ENCODE measurements at places on chromosomes 16 and 17. TPM values are rescaled to one million over a fixed set of nuclear protein-coding genes. Genes with fewer than 3 reads are reported as not detected.
A peak's percentile ranks its signal among the peaks of the same experiment; 100 is the strongest.

- peak; percentile 81 for DNase-seq
Measured at GRCh38 chr16:84970447-84971127, 40.7 kb downstream of the ZDHHC7 start.

The PRRT2 gene
- 10.6 TPM for total RNA-seq

GRCh38 chr17:17668775-17669579 is 12.3 kb upstream of the RAI1 start:
- no peak for DNase-seq

The EPN3 gene
- 70.5 TPM for total RNA-seq

DNA sequence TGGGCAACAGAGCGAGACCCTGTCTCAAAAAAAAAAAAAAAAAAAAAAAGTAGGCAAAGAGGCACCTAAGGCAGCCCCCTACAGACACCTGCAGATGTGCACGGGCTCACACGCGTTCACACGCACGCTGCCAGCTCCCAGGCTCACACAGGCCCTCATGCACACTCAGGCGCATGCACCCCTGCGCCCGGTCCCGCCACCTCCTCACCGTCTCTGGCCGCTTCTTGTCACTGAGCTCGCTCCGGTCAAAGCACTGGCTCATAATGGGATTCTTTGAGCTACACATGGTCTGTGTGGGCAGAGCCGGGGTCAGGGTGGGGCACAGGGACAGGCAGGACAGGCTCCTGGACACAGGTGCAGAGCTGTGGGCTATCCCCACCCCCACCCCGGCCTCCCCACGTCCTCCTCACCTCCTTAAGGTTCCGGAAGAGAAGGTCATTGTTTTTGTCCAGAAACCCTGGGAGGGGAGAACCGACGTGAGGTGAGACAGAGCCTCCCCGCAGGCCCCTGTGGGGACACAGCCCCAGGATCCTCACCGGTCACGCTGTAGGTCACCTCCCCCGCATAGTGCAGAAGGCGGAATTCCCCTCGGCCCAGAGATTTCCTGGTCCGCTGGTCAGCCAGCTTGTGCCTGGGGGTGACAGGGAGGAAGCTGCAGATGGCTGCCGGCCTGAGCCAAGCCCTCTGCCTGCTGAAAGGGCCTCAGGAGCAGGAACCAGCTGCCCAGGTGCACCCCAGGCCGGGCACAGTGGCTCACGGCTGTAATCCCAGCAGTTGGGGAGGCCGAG is 17.9 kb downstream of the MYO1C start:
- no peak for DNase-seq

DNA sequence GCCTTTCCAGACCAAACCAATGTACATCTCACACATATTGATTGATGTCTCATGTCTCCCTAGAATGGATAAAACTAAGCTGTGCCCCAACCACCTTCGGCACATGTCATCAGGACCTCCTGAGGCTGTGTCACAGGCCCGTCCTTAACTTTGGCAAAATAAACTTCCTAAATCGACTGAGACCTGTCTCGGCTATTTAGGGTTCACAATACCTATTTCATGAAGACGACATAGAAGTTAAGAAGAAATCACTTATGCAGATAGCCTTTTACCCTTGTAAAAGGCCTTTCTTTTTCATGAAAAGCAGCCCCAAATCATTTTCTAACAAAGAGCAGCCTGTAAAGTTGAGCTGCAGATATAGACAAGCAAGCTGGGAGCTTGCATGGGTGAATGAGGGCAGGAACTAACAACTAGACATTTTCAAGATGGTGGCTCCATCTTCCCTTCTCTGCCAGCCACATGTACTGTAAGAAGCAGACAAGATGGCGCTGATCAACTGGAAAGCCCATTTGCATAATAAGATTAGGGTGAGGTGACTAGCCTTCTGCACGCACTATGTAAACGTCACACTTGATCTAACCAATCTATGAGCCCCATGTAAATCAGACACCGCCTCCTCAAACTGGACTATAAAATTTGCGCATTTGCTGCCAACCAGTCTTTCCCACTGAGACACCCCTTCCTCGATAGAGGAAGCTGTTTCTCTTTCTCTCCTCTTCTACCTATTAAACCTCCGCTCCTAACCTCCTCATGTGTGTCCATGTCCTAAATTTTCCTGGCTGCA is 4.7 kb upstream of the KDM8 start:
- DNase-seq = no peak

GRCh38 chr16:75279305-75279704 is 27.9 kb upstream of the BCAR1 start:
- DNase-seq = no peak

GRCh38 chr16:54326266-54326662 is 39.7 kb upstream of the IRX3 start:
- no peak for DNase-seq

DNA sequence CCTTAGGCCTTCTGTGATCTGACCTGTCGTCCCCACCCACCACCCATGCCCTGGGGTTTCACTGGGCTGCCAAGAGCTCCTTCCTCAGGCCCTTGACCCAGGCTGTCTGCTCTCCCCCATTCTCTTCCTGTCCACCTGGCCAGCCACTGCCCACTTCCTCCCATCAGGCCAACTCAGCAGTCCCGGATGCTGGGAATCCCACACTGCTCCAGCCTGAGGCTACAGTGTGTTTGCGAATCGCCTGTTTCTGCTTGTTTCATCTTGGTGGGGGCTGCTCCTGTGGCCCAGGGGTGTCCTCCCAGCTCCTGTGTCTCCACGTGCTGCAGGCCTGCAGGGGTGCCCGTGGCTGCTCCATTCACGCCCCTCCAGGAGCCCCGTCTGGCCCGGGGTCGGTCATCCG is 839 bp upstream of the METRN start:
- no peak for DNase-seq

The SEPTIN12 gene
- not detected for total RNA-seq

- no peak for DNase-seq
Measured at GRCh38 chr16:78189121-78189520, 89.7 kb downstream of the WWOX start.

- DNase-seq = no peak
Measured at GRCh38 chr16:89446136-89446974, 44.0 kb downstream of the ANKRD11 start.

The DGKE gene
- total RNA-seq = 15.4 TPM

DNA sequence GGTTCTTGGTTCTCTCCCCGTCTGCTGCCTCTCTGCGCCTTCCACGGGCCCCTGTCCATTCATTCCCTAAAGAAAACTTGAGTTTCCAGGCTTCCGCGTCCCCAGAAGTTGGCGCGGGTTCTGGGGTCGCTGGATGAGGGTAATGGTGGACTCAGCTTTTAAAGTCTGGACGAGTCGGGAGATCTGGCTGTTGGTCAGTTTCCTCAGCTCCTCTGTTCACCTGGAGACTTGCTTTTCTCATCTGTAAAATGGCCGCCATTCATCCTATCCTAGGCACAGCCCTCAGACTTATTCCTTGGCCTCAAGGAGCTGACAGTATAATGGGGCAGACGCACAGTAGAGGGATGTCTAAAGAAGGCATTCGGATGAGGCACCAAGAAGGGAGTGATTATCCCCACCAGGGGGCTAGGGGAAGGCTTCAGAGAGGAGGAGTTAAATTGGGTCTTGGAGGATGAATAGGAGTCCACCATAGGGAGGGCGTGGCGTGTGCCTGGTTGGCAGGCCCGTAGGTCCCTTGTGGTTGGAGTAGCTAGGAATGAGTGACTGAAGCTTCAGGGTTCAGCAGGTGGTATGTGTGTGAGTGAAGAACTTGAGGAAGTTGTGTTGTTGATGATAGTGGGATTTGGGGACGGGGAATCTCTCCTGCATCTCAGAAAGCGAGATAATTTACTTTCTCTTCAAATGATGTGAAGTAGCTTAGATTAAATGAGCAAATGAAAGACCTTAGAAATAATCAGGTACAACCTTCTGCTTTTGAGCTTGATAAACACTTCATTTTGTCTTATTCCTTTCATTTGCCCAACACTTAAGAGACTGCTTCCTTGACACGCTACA is 652 bp downstream of the VPS35L start:
- DNase-seq = no peak

DNA sequence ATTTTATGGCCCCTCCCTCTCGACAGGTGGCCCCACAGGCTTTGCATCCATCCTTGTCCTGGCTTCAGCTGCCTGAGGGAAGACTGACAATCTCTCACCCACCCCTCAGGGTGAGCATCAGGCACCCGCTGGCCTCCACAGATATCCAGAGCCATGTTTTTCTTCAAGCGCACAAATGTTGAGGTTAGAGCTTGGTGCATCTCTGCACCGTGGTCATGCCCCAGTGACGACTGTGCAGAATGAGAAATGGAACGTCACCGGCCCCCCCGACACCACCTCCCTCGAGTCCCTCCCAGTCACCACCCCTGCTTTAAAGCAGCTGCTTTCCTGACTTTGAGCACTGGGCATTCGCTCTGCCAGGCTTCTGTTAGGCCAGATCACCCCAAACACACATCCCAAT is 19.8 kb upstream of the TIMP2 start:
- DNase-seq = no peak

The KRT13 gene
- 2,358 TPM for total RNA-seq

- no peak for DNase-seq
Measured at GRCh38 chr17:7282752-7283321, 1.3 kb downstream of the SLC2A4 start.

The KRT31 gene
- not detected for total RNA-seq

DNA sequence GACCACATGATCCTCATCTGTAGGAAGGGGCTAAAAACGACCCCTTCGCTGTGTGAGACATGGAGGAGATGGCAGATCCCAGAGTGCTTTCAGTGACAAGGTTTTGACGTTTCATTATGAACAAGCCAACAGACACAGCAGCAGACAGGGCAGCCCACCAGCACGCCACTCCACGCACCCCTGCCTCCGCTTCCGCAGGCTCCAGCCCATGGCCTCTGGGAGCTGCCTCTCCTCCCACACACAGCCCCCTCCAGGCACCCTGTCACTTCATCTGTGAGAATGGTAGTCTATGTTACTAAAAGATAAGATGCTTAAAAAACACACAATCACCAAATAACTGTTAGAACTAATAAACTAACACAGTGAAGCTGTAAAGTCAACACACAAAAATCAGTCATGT is 12.3 kb upstream of the ADCY7 start:
- DNase-seq = no peak

The ABCA5 gene
- 36.4 TPM for total RNA-seq

DNA sequence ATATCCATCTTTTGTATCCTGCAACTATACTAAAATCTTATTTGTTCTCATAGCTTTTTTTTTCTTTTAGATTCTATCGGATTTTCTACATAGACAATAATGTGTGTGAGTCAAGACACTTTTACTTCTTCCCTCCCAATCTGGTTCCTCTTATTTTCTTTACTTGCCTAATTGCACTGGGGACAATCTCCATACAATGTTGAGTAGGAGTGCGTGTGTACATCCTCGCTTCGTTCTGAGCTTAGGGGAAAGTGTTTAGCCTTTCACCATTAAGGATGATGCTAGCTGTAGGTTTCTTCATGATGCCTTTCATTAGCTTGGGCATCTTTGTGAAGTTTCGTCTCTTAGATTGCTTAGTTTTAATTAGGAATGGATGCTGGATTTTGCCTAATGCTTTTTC is 2.9 kb downstream of the SPATA32 start:
- no peak for DNase-seq

- DNase-seq = no peak
Measured at GRCh38 chr16:6611535-6611934, 721.1 kb upstream of the RBFOX1 start.

DNA sequence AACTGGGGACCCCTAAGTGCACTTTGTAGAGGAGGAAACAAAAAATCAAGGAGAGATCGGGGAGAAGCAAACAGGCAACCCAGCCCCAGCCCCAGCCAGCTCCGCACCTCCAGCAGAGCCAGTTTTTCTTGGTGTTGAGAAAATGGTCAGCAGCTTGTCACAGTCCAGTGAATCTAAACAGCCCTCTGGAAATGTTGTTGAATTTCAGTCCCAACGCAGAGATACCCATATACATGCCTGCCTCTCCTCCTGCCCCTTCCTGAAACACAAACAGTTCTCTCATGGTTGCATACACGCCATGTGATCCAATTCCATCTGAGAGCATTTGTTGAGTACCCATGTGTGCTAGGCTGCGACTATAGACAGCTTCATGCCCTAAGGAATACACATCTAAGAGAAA is 42.4 kb upstream of the LHX1 start:
- no peak for DNase-seq

DNA sequence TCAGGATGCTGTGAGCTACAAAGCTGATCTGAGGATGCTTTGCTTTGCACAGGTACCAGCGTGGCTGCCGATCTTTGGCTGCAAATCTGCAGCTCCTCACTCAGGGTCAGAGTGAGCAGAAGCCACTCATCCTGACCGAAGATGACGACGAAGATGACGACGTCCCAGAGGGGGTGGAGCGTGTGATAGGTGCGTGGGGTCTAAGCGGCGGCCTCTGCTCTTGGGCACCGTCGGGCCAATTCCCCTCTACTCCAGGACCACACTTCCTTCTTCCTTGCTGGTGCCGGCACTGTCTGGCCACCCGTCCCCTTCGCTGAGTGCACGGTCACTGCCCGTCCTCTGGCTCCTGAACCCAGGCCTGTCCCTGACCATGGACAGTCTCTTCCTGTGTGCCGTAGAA is 34.0 kb downstream of the ZNF750 start:
- no peak for DNase-seq

DNA sequence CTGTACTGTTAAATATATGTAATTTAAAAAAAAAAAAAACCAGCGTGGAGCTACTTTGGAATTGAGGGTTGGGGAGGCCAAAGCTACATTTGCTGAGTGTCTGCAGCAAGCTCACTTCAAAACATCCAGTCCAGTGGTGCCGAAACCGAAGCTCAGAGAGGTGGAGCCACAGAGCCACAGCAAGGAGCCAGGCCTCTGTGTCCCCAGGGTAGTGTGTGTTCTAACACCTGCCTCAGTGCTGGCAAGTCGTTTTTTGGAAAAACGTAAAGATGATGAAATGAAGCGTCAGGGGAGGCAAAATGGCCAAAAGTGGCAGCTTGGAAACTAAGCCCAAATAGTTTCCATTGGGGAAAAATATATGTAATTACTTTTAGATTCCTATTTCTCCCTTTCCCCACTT is 36.1 kb upstream of the MRC2 start:
- DNase-seq = no peak

GRCh38 chr17:72737151-72737690 is 355.3 kb downstream of the SLC39A11 start:
- no peak for DNase-seq

The CRISPLD2 gene
- total RNA-seq = 192 TPM

The CETP gene
- total RNA-seq = 0.42 TPM

GRCh38 chr17:74824961-74825627 is 34.6 kb downstream of the GRIN2C start:
- DNase-seq = no peak

DNA sequence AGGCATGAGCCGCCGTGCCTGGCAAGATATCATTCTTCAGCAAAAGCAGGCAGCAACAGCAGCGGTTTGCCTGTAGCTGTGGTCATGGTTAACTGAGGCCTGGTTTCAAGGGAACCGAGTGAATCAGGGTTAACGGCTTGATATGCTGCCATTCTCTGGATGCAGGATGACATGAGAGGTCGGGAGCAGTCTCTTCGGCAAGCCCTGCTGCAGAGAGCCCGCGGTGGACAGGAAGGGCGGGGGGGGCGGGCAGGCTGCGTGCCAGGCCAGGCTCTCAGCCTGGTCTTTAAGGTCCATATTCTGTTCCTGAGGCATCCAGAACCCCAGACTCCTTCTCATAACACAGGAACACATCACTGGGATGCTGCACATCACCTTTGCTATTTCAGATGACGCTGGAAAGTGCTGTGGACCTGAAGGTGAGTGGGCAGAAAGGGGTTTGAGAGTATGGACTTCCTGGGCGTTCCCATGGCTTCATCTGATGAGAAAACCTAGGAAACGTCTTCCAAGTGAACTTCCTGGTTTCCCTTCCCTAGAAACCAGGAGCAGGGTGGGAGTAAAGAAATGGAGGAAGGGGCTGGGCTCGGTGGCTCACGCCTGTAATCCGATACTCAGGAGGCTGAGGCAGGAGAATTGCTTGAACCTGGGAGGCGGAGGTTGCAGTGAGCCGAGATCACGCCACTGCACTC is 165.6 kb upstream of the RPH3AL start:
- DNase-seq = no peak

- no peak for DNase-seq
Measured at GRCh38 chr16:24308200-24308599, 52.1 kb downstream of the CACNG3 start.

Measured in ureter (tissue), 1 donor.